ENCODE measurements at places on chromosomes 6 and 20. TPM values are rescaled to one million over a fixed set of nuclear protein-coding genes. Genes with fewer than 3 reads are reported as not detected.

Gene DLL1
- polyA plus RNA-seq: not detected

Gene PSORS1C2
- not detected for polyA plus RNA-seq

Gene ADGRG6
- 176 TPM for polyA plus RNA-seq

Gene OSTM1
- polyA plus RNA-seq: 8.7 TPM

Gene PAK1IP1
- 17.0 TPM for polyA plus RNA-seq

- DNase-seq: no peak
These were observed 24.5 kb downstream of the SIRPB1 start for GRCh38 chr20:1595333-1595732.

- no peak for DNase-seq
These were observed 56.9 kb upstream of the DYNLRB1 start for GRCh38 chr20:34459209-34459897.
